ENCODE measurements at places on chromosomes 6 and 20. TPM values are rescaled to one million over a fixed set of nuclear protein-coding genes. Genes with fewer than 3 reads are reported as not detected.

Gene E2F1
- total RNA-seq: 1.1 TPM

Gene EIF6
- total RNA-seq: 65.5 TPM

Gene PSORS1C1
- total RNA-seq: 0.06 TPM

DNA sequence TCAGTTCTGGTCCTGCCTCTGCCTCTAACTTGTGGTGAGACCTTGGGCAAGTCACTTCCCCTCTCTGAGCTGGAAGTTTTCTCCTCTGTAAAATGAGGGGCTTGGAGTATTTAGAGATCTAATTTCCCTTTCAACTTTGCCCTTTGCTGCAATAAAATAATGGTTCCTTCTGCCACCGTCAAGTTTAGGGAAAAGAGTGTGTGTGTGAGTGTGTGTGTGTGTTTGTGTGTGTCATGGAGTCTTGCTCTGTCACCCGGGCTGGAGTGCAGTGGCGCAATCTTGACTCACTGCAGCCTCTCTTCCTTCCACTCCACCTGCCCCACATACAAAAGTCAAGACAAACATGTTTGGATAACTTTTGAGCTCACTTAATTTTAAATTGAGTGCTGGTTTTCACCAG is 39.2 kb upstream of the PIM1 start:
- DNase-seq: peak; percentile 81

DNA sequence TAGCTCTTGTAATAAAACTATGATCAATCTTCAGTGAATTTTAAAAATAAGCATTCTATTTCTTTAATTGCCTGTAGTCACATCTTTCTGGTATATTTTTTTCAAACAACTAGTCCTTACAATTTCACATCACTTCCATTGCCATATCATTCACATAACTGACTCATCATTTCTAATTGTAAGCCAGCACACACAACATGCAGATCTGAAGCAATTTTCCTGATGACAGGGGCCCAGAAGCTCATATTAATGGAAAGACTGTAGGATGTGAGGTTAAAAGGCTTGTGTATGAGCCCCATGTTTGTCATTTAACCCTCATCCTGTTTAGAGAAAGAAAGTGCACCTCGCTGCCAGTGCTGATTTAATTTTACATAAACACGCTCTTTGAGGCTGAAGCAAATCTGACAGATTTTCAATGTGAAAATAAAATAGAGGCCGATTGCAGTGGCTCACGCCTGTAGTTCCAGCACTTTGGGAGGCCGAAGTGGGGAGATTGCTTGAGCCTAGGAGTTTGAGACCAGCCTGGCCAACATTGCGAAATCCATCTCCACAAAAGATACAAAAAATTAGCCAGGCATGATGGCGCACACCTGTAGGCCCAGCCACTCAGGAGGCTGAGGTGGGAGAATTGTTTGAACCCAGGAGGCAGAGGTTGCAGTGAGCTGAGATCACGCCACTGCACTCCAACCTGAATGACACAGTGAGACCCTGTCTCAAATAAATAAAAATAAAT is 40.1 kb upstream of the LTV1 start:
- DNase-seq: no peak

- DNase-seq: no peak
Observed at GRCh38 chr20:62488470-62488869, 12.7 kb upstream of the GATA5 start.

GRCh38 chr6:24949020-24949569 is 13.3 kb upstream of the RIPOR2 start:
- no peak for DNase-seq

DNA sequence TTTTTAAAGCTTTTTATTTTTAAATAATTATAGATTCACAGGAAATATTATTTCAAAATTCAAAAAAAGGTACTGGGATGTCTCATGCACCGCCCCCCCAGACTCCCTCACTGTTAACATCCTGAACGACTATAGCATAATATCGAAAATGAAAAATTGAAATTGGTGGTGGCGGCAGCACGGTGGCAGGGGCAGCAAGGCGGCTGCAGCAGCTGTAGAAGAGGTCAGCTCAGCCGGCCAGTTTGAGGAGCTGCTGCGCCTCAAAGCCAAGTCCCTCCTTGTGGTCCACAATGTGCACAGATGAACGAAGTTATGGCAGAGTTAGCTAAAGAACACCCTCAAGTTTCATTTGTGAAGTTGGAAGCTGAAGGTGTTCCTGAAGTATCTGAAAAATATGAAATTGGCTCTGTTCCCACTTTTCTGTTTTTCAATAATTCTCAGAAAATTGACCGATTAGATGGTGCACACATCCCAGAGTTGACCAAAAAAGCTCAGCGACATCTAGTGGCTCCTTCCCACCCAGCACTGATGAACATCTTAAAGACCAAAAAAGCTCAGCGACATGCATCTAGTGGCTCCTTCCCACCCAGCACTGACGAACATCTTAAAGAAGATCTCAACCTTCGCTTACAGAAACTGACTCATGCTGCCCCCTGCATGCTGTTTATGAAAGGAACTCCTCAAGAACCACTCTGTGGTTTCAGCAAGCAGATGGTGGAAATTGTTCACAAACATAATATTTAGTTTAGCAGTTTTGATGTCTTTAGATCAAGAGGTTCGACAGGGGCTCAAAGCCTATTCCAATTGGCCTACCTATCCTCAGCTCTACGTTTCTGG is 100.8 kb downstream of the FAM217A start:
- DNase-seq: no peak

DNA sequence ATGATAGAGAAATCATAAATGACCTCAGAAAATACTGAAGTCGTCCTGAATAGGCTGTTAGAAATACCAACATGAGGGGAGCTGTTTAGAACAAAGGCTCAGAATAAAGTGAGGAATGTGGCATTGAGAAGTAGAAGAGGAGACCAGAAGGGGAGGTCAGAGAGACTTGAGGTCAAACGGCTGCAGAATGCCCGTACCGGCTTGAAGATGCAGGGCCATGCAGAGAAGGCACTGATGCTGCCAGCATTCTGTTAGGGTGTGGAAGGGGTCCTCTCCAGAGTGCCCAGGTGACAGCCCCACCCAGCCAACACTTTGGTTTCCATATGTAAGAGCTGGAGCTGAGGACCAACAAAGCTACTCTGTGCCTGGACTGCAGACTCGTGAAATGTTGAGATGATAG is 570.9 kb downstream of the CDH26 start:
- no peak for DNase-seq
